ENCODE measurements at places on chromosomes 3 and 15. TPM values are rescaled to one million over a fixed set of nuclear protein-coding genes. Genes with fewer than 3 reads are reported as not detected.

The CLDN16 gene
- 29.7 TPM for total RNA-seq

The STAB1 gene
- 0.14 TPM for total RNA-seq

The HEG1 gene
- total RNA-seq: 19.6 TPM

The TNFAIP8L3 gene
- not detected for total RNA-seq

The P2RY1 gene
- total RNA-seq: 0.06 TPM

The UBL7 gene
- 57.8 TPM for total RNA-seq

The HPS3 gene
- total RNA-seq: 32.7 TPM

The PLA2G4E gene
- total RNA-seq: not detected

The MCF2L2 gene
- 0.87 TPM for total RNA-seq

The CYP1A2 gene
- total RNA-seq: not detected

The MESP2 gene
- total RNA-seq: 2.5 TPM

DNA sequence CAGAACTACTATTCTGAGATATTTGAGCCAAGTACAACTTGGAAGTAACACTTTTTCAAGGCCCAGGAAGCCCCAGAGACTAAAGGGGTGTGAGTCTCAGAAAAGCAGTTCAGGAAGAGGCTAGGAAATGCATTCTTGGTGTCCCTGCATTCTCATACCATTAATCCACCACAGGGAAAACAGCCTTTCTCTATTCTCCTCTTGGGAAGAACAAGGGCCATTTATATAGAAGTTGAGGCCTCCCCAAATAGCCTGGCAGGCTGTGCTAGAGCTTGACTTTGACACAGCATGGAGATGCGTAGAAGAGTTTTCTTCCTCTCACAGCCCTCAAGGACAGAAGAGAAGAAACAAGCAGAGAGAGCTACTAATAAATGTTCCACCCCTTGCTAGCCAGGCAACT is 5.5 kb upstream of the NR2C2 start:
- no peak for DNase-seq

DNA sequence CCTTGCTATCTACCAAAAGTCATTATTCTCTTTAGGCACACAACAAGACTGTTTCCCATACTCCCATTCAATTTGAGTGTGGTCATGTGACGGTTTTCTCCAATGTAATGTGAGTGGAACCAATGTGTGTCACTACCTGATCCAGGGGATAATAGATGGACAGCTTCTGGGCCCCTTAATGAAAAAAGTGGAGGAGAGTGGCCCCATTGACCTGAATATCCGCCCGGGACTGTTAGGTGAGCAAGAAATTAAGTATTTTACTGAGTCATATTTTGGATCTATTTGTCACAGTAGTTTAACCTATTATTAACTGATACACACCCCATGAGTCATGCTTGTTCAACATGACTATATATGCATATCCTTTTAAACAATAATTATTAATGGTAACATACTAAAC is 15.1 kb upstream of the ARID3B start:
- DNase-seq: no peak

- DNase-seq: no peak
Observed at GRCh38 chr15:50134524-50135024, 15.5 kb upstream of the ATP8B4 start.

DNA sequence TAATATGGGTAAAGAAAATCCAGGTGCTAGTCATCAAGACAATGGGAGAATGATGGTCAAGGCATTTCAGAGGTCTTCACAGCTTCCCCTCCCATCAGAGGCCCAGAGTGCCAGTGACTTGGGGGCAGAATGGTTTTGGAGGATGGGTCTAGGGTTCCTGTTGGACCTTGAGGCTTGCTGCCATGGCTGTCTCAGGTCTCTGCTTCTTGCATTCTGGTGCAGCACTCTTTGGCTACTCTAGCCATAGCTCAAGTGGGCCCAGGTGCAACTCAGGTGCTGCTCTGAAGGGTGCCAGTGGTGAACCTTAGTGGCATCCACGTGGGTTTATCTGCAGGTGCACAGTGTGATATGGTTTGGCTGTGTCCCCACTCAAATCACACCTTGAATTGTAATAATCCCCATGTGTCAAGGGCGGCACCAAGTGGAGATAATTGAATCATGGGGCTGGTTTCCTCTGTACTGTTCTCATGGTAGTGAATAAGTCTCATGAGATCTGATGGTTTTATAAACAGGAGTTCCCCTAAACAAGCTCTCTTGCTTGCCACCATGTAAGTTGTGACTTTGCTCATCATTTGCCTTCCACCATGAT is 48.5 kb upstream of the PEX5L start:
- DNase-seq: no peak

- no peak for DNase-seq
Observed at GRCh38 chr3:100045696-100046095, 68.6 kb downstream of the FILIP1L start.

- DNase-seq: no peak
Observed at GRCh38 chr15:45253330-45253729, 1.3 kb downstream of the SLC28A2 start.

- DNase-seq: no peak
Observed at GRCh38 chr3:105162448-105162847, 204.3 kb upstream of the ALCAM start.

- no peak for DNase-seq
Observed at GRCh38 chr15:69285834-69286233, 12.9 kb upstream of the PAQR5 start.

- no peak for DNase-seq
Observed at GRCh38 chr3:117691526-117691925, 981.9 kb downstream of the TUSC7 start.

DNA sequence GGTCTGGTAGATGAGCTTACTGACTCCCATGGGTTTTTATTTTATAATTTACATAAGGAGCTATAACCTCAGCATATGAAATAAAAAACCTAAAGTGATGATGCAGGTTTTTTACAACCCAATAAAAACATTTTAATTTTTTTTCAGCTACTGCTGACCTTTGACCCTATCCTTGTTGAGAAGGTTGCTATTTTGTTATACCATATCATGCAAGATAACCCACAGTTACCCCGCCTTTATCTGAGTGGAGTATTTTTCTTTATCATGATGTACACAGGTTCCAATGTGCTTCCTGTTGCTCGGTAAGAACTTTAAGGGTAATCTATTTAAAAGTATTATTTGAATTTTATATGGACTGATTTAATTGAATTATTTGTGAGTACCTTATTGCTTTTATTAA is 70.8 kb downstream of the DNAJC13 start:
- no peak for DNase-seq

- no peak for DNase-seq
Observed at GRCh38 chr3:63874769-63875168, 11.1 kb downstream of the ATXN7 start.

DNA sequence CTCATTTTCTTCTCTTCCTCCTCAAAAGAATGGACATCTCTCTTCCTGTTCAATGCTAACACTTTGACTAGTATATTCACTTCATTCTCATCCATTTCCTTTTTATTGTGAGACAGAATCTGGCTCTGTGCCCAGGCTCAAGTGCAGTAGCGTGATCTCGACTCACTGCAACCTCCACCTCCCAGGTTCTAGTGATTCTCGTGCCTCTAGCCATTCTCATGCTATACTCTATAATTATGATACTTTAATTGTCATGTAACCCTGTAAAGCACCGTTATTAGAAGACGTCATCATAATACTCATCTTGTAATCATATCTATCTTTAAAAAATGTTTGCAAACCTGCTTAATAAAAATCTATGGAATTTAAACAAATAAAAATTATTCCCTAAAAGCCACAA is 107.0 kb downstream of the SHOX2 start:
- DNase-seq: no peak

GRCh38 chr3:26345613-26346012 is 277.0 kb upstream of the LRRC3B start:
- no peak for DNase-seq

DNA sequence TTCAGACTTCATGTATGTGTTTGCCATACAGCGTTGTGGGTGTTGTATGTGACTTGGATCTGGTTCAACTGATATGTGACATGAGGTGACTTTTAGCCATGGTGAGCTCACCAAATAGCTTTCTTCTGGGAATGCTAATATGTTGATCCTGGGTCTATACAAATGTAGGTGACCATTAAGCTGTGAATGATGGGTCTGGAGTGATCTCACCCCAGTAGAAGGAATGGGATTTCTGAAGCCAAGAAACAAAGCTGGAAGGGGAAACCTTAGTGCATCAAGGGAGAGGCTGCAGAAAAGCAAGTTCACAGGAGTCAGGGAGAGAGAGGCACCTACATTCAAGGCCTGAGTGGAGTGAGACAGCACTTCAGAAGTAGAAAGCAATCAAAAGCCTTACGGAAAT is 421.0 kb upstream of the THRB start:
- DNase-seq: no peak

DNA sequence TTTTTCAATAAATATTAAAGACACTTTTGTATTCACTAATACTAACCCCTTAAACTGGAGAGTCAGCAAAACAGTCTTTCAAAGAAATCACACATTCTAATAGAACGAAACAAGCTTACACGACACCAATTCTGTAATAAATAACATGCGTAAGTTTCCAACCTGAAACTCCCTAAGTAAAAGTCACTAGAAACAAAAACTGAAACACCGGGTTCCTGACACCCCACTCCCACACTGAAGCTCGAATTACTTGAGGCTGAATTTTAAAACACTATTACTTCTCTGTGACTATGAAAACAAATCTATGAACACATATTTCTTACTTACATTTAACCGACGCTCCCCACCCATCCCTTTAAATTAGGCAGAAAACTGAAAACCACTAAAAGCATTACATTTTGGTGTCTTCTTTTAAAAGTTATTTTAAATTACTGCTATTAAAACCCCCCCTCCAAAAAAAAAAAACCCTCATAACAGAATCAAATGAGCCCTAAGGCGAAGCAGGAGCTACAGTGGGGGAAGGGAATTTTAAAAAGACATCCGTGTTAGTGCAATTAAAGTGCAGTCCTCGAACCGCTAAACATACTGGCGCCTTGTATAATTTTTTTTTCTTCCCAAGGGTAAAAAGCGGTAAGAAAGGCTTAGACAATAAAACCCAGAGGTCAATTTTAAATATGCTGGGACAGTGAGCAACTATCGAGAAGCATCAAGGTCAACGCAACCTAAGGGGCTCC is 878 bp downstream of the SPPL2A start:
- no peak for DNase-seq

GRCh38 chr15:61159901-61160300 is 69.2 kb downstream of the RORA start:
- DNase-seq: no peak

- no peak for DNase-seq
Observed at GRCh38 chr3:23084367-23084766, 118.8 kb upstream of the UBE2E2 start.

DNA sequence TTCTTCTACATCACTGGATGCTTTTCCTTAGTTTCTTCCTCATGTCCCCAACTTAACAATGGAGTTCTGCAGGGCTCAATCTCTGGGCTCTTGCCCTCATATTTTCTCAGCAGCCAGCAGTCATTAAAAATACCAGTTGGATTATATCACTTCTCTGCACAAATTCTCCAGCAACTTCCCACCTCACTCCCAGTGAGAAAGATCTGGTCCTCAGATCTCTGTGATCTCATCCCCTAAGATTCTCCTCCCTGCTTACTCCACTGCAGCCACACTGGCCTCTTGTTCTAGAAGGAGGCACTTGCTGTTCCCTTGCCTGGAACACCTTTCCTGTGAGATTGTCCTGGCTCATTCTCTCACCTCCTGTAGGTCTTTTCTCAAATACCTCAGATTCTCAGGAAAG is 6.1 kb downstream of the ERICH6 start:
- no peak for DNase-seq

DNA sequence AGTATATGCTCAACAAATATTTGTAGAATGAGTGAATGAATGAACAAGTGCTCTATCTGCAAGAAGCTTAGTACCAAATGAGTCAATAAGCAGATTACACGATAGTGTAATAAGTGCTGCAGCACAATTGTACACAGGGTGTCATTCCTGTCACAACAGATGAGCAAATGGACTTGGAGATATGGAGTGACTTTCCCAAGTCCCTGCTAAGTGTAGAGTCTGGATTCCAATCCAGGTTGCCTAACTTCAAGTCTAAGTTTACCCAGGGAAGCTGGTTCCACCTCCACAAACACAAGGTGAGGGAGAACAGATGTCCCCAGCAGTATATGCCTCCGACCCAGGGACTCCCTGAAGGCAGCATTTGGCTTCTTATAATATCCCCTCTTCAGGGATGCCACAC is 77.7 kb upstream of the RAD18 start:
- no peak for DNase-seq
